ENCODE measurements at places on chromosomes 11 and 22. TPM values are rescaled to one million over a fixed set of nuclear protein-coding genes. Genes with fewer than 3 reads are reported as not detected.

Gene OR51I1
- total RNA-seq: not detected

Gene POTEH
- total RNA-seq: not detected

Gene FOLR2
- 82.2 TPM for total RNA-seq

Gene SH3BP1
- 8.2 TPM for total RNA-seq

Gene WBP2NL
- 0.95 TPM for total RNA-seq

Gene CD248
- 45.5 TPM for total RNA-seq

Gene BRMS1
- 41.8 TPM for total RNA-seq

Gene SCGB1C1
- not detected for total RNA-seq

Gene ACTN3
- not detected for total RNA-seq

Gene APOA5
- not detected for total RNA-seq

Gene STIM1
- 42.2 TPM for total RNA-seq

Gene FZD4
- total RNA-seq: 235 TPM

Gene PIH1D2
- total RNA-seq: 0.48 TPM

Gene NAV2
- total RNA-seq: 19.0 TPM

Gene KRTAP5-11
- total RNA-seq: not detected

Gene SESN3
- 19.6 TPM for total RNA-seq

Gene OR8D4
- total RNA-seq: not detected

Gene RTN4R
- total RNA-seq: 0.25 TPM

Gene UBASH3B
- 33.4 TPM for total RNA-seq

Gene GAL
- total RNA-seq: not detected

Gene OR10D3
- not detected for total RNA-seq

Gene RIMBP3C
- 0.31 TPM for total RNA-seq

Gene ZW10
- total RNA-seq: 10.7 TPM

Gene NUCB2
- 54.7 TPM for total RNA-seq

Gene FOSL1
- 223 TPM for total RNA-seq

Gene SLC35E4
- 6.2 TPM for total RNA-seq

Gene HPS5
- total RNA-seq: 66.0 TPM

Gene PLAAT5
- 12.0 TPM for total RNA-seq

Gene GRM5
- 0.13 TPM for total RNA-seq

Gene MOGAT2
- total RNA-seq: not detected

Gene OTUB1
- total RNA-seq: 44.4 TPM

Gene DEPDC7
- 1.8 TPM for total RNA-seq

Gene KRTAP5-1
- not detected for total RNA-seq

Gene SCO2
- 15.0 TPM for total RNA-seq

Gene KCNE3
- 18.1 TPM for total RNA-seq

Gene RAG1
- 0.44 TPM for total RNA-seq

Gene KCNJ11
- total RNA-seq: 2.4 TPM

Gene CASP5
- not detected for total RNA-seq

Gene HORMAD2
- not detected for total RNA-seq

Gene TUBGCP6
- total RNA-seq: 32.7 TPM

Gene WT1
- total RNA-seq: 78.0 TPM

Gene KRTAP5-10
- total RNA-seq: not detected

Data from omental fat pad (tissue), 4 donors.